ENCODE measurements at places on chromosomes 3 and 15. TPM values are rescaled to one million over a fixed set of nuclear protein-coding genes. Genes with fewer than 3 reads are reported as not detected.
A peak's percentile ranks its signal among the peaks of the same experiment; 100 is the strongest.

The GOLGA6L7 gene
- total RNA-seq = not detected

The FES gene
- 139 TPM for total RNA-seq

GRCh38 chr3:131158434-131158833 is 131.8 kb downstream of the NEK11 start:
- no peaks in the 10 kb centered on the region for H3K36me3 ChIP-seq
- H3K27ac ChIP-seq = no peak overlapping the region
- H3K4me3 ChIP-seq = no peak overlapping the region
- DNase-seq = no peak
- no peaks in the 10 kb centered on the region for H3K4me1 ChIP-seq
- H3K27me3 ChIP-seq = no peaks in the 10 kb centered on the region

GRCh38 chr3:126544596-126545281 is 14.0 kb downstream of the C3orf22 start:
- peaks cover 4% of the 10 kb centered on the region for H3K27me3 ChIP-seq
- H3K4me1 ChIP-seq = peaks cover 16% of the 10 kb centered on the region
- H3K4me3 ChIP-seq = no peak overlapping the region
- DNase-seq = peak; percentile 44
- peaks cover 3% of the 10 kb centered on the region for H3K36me3 ChIP-seq

GRCh38 chr3:157282261-157283191 is 122.6 kb upstream of the CCNL1 start:
- H3K27ac ChIP-seq = no peak overlapping the region
- H3K27me3 ChIP-seq = peaks cover 2% of the 10 kb centered on the region
- no peaks in the 10 kb centered on the region for H3K4me1 ChIP-seq
- no peak overlapping the region for H3K4me3 ChIP-seq
- H3K36me3 ChIP-seq = no peaks in the 10 kb centered on the region
- DNase-seq = no peak

The SLC28A2 gene
- not detected for total RNA-seq

DNA sequence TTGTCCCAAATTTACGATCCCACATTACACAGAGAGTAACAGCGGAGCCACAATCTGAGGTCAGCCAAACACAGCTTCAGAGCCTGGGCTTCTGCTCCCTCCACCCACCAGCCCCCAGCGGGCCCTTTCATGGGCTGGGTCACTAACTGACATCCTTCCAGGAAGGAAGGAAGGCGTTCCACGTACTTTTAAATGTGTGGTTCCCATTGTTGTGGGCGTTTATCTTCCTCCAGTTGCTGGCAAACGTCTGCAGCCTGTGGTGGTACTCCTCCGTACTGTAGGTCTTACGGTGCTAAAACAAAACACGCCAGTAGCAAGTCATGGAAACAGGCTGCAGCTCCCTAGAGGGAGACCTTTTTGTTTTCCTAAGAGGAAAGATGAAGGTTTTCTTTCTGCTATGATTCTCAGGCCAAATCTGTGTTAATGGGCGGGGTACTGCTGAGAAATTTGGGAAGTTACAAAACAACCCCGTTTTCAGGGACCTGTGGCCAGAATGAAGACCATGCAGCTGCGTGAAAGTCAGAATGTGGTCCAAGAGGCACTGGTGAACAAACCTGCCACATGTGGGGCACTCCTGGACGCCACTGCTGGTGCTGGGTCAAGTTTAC is 7.6 kb downstream of the CTSH start:
- H3K27ac ChIP-seq = no peak overlapping the region
- H3K4me1 ChIP-seq = peaks cover 10% of the 10 kb centered on the region
- peaks cover 5% of the 10 kb centered on the region for H3K27me3 ChIP-seq
- DNase-seq = no peak

GRCh38 chr15:78182336-78182700 is 33.2 kb downstream of the IDH3A start:
- H3K4me3 ChIP-seq = no peak overlapping the region
- H3K27me3 ChIP-seq = peaks cover 9% of the 10 kb centered on the region
- no peaks in the 10 kb centered on the region for H3K4me1 ChIP-seq
- no peak for DNase-seq
- H3K27ac ChIP-seq = no peak overlapping the region
- H3K36me3 ChIP-seq = peaks cover 12% of the 10 kb centered on the region

The SCAANT1 gene
- total RNA-seq = 2.6 TPM

The ESYT3 gene
- total RNA-seq = not detected

GRCh38 chr3:188104050-188104449 is 49.9 kb upstream of the LPP start:
- DNase-seq = no peak
- peaks cover 9% of the 10 kb centered on the region for H3K4me1 ChIP-seq
- H3K27me3 ChIP-seq = peaks cover 2% of the 10 kb centered on the region
- H3K27ac ChIP-seq = no peak overlapping the region

Measured in natural killer cell treated with Interleukin-12 subunit alpha and Interleukin-12 subunit beta and Interleukin-15 and Interleukin-18, amount 100 ng/mL, for 72 hours (primary cell).